Activated naive CD8-positive, alpha-beta T cell treated with anti-CD3 and anti-CD28 coated beads, Interleukin-2, amount 50 U/mL, for 24 hours (primary cell): ENCODE measurements at places on chromosomes 13 and 19.

- H3K4me1 ChIP-seq, result peaks cover 20% of the 10 kb centered on the region
- no peaks in the 10 kb centered on the region for H3K27me3 ChIP-seq
- DNase-seq, result no peak
- peaks cover 37% of the 10 kb centered on the region for H3K36me3 ChIP-seq
Measured at GRCh38 chr19:335072-335471, 9.5 kb downstream of the MIER2 start.

DNA sequence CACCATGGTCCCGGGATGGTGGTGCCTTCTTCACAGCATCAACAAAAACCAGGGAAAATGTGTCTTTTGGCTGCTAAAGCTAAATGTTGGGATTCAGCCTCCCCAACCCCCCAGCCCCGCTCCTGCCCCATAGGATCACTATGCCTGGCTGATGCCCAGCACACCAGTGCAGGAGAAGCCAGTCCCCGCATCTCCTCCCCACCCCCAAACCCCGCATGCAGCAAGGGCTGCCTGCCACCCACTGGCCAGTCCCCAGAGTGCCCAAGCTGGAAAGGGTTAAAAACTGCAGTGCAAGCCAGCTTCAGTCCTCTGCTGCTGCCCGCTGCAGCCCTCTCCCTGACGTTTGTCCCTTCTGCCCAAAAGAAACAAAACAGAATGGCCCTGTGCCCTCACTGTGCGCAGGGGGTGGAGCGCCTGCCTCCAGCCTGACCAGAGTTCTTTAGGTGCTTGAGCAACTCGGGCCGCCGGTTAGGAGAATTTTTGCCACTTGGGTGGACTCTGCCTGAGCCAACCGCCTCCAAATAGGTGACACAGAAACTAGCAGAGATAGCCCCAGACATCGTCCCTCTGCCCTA lies 3.7 kb downstream of the CALM3 start:
- DNase-seq, result no peak
- H3K4me1 ChIP-seq, result peaks cover 52% of the 10 kb centered on the region
- H3K36me3 ChIP-seq, result peaks cover 56% of the 10 kb centered on the region
- H3K27ac ChIP-seq, result no peak overlapping the region
- no peak overlapping the region for H3K4me3 ChIP-seq

DNA sequence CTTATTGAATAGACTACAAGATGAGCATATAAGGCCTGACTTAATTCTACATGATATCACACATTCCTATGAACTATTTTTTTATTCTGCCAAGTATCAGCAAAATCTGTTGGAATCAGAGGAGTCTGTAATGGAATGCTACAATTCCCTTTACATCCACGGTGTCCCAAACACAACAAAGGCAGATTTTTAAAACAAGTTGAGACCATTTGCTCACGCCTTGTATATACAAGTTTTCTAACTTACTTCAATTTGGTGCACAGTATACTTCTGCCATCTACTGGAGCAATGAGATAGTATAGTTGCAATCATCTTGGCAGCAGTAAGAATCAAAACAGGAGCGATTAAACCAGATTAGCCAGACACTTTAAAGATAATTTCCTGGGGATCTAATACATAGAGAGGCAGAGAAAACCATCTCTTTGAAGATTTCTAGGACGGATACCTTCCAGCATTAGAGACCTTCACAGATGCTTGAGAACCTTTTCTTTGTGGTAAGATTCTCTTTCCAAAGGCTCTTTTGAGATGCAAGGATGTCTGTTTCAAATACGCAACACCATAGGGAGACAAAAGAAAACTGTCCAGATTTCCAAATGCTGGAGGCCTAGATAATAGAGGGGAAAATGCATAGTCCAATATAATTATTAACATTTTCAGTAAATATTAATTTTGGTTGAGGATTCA lies 302.0 kb upstream of the MIR17HG start:
- no peaks in the 10 kb centered on the region for H3K36me3 ChIP-seq
- H3K4me3 ChIP-seq, result no peak overlapping the region
- no peak overlapping the region for H3K27ac ChIP-seq

GRCh38 chr13:97977982-97978381 lies 24.5 kb downstream of the IPO5 start:
- H3K4me3 ChIP-seq, result peak overlapping the region; percentile 99
- H3K27me3 ChIP-seq, result no peaks in the 10 kb centered on the region
- H3K36me3 ChIP-seq, result peaks cover 38% of the 10 kb centered on the region
- peaks cover 50% of the 10 kb centered on the region for H3K4me1 ChIP-seq

GRCh38 chr13:26458196-26458749 lies 99.2 kb upstream of the WASF3 start:
- H3K36me3 ChIP-seq, result no peaks in the 10 kb centered on the region
- H3K27me3 ChIP-seq, result peaks cover 13% of the 10 kb centered on the region
- no peak for DNase-seq
- no peak overlapping the region for H3K4me3 ChIP-seq

DNA sequence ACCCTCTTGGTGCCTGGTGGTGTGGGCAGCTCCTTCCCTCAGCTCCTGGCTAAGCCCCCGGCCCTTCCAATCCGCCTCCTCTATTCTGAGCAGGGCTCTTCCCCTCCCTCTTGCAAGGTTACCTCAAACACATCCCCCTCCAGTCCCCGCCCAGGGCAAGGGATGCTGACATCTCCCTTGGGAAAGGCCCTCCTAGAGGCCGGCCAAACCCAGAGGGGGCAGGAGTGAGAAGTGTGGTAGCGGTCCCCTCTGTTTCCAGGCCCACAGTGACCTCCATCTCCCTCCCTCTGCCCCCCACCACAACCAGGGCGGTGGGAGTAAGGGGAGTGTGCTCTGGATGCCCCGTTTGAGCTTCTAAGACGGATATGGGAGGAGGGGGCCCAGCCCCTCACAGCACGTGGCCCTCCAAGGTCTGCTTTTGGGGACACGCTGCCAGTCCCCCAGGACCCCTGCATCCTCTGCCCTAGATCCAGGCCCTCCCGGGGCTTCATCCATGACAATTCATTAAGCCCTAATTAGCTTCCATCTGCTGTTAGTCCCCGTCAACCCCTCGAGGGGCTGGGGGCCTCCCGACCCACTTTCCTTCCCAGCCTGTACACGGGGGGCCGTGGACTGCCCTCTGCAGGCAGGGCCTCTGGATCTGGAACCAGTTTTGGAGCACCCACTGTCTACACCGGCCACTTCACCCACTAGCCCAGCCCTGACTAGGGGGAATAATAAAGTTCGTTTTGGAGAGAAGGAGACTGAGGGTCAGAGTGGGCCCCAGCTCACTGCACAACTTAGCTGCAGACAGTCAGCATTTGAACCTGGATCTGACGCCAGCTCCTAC lies 2.3 kb downstream of the LINGO3 start:
- no peak overlapping the region for H3K27ac ChIP-seq
- peaks cover 54% of the 10 kb centered on the region for H3K27me3 ChIP-seq
- peaks cover 18% of the 10 kb centered on the region for H3K4me1 ChIP-seq
- H3K4me3 ChIP-seq, result no peak overlapping the region

- no peaks in the 10 kb centered on the region for H3K36me3 ChIP-seq
- no peak for DNase-seq
- no peaks in the 10 kb centered on the region for H3K4me1 ChIP-seq
Measured at GRCh38 chr13:69683921-69684686, 423.5 kb upstream of the ATXN8OS start.

DNA sequence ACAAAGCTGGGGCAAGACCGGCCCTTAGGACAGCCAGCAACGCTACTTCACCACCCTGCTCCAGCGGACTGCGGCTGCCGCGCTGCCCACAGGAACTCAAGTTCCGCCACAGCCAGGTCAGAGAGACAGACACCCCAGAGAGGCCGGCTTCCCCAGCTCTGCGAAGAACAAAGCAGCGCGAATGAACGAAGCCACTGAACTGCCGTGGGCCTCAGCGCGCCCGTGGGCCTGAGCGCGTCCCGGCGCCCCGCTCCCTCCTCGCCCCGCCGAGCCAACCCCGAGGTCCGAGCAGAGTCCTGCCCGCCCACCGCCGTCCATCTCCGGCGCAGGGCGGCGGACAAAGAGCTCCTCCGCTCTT lies 158.4 kb downstream of the RNF17 start:
- peak overlapping the region; percentile 92 for H3K4me3 ChIP-seq
- H3K27me3 ChIP-seq, result no peaks in the 10 kb centered on the region
- H3K27ac ChIP-seq, result peak overlapping the region; percentile 88
- H3K4me1 ChIP-seq, result peaks cover 23% of the 10 kb centered on the region
- peaks cover 3% of the 10 kb centered on the region for H3K36me3 ChIP-seq

- no peaks in the 10 kb centered on the region for H3K36me3 ChIP-seq
- no peak for DNase-seq
- H3K27me3 ChIP-seq, result peaks cover 3% of the 10 kb centered on the region
- no peak overlapping the region for H3K4me3 ChIP-seq
Measured at GRCh38 chr13:48808683-48809082, 155.0 kb downstream of the CYSLTR2 start.

DNA sequence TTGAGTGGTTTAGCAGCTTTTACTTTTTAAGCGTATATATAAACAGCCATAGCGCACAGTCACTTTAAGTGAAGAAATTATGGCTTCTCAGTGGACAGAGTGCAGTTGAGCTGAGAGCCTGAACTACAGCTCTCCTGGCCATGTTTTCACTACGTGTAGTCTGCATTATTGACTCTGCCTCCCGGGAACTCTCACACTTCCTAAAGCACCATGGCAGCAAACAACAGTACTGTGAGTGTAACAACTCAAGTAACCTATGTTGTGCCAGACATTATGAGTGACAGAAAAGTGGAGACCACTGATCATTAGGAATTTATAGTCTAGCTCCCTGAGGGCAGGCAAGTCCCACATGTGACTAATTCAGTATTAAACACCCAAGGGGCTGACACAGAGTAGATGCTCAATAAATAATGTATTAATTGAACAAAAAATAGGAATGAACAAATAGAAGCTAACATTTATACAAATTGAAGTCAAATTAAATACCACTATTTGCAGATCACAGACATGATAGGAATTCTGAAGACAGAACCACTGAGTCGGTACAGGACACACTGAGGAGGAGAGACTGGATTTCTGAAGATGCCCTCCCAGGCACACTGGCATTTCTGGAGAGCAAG lies 19.7 kb downstream of the EFNB2 start:
- no peaks in the 10 kb centered on the region for H3K36me3 ChIP-seq
- no peak for DNase-seq

DNA sequence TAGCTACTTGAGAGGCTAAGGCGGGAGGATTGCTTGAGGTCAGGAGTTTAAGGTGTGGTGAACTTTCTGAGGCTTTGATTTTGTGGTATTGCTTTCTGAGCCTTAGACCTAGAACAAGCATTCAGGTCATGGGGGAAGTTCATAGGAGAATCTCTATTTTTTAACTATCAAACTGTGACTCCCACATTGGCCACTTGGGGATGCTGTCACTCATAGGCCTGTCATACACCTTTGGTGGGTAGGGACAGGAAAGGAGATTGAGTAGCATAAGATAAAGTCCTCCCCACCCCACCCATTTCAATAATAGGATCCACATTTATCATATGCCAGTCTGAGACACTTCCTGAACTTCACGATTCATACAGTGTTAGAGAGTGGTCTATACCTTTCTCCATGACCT lies 41.9 kb upstream of the PSG2 start:
- no peak overlapping the region for H3K27ac ChIP-seq
- H3K4me1 ChIP-seq, result no peaks in the 10 kb centered on the region
- peaks cover 1% of the 10 kb centered on the region for H3K36me3 ChIP-seq
- peaks cover 4% of the 10 kb centered on the region for H3K27me3 ChIP-seq
- H3K4me3 ChIP-seq, result no peak overlapping the region

DNA sequence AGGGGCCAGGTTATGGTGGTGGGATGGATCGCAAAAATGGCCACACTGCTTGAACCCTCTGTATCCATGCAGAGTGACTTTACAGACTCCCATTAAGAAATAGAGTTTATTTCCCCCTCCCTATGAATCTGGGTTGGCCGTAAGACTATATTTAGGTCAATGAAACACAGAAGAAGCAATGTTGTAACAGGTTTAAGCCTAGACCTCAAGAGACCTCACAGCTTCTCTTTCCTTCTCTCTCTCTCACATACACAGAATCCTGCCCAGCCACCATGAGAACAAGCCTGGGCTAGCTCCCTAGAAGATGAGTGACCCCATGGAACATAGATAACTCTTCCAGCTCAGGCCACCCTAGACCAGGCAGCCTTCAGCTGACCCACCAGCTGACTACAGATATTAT lies 21.0 kb upstream of the FBL start:
- no peaks in the 10 kb centered on the region for H3K36me3 ChIP-seq
- H3K27ac ChIP-seq, result no peak overlapping the region
- H3K4me1 ChIP-seq, result no peaks in the 10 kb centered on the region
- DNase-seq, result no peak
- no peaks in the 10 kb centered on the region for H3K27me3 ChIP-seq

- H3K27me3 ChIP-seq, result peaks cover 6% of the 10 kb centered on the region
- H3K27ac ChIP-seq, result no peak overlapping the region
- peaks cover 3% of the 10 kb centered on the region for H3K4me1 ChIP-seq
- no peak for DNase-seq
- no peaks in the 10 kb centered on the region for H3K36me3 ChIP-seq
Measured at GRCh38 chr13:102724923-102725322, 30.1 kb upstream of the METTL21C start.

DNA sequence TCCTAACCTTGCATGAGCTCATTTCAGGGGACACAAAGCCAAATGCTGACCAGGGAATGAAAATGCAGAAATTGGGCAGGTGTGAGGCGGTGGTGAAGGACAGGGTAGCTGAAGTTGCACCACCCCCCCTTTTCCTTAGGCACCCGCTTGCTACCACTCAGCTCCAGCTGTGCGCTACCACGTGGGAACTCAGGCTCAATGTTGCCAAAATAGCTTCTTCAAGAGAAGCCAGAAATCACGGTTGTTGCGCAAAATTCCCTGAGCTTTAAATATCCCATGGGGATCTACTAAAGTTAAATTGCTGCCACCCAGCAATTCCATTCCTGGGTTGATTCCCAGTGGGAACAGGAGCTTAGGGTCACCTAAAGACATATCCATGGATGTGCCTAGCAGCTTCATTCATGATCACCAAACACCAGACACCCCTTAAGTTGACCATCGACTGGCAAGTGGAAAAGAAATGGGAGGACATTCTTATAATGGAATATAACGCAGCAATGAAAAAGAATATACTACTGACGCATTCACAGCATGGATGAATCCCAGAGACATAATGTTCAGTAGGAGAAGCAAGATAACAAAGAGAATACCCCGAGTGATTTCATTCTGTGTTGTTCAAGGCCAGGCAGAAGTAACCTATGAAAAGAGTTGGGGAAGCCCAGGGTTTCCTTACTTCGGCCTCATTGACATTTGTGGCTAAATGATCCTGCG lies 12.8 kb upstream of the ADGRL1 start:
- no peak overlapping the region for H3K27ac ChIP-seq
- peaks cover 2% of the 10 kb centered on the region for H3K27me3 ChIP-seq
- no peaks in the 10 kb centered on the region for H3K36me3 ChIP-seq
- no peak overlapping the region for H3K4me3 ChIP-seq
- peaks cover 14% of the 10 kb centered on the region for H3K4me1 ChIP-seq
- no peak for DNase-seq

DNA sequence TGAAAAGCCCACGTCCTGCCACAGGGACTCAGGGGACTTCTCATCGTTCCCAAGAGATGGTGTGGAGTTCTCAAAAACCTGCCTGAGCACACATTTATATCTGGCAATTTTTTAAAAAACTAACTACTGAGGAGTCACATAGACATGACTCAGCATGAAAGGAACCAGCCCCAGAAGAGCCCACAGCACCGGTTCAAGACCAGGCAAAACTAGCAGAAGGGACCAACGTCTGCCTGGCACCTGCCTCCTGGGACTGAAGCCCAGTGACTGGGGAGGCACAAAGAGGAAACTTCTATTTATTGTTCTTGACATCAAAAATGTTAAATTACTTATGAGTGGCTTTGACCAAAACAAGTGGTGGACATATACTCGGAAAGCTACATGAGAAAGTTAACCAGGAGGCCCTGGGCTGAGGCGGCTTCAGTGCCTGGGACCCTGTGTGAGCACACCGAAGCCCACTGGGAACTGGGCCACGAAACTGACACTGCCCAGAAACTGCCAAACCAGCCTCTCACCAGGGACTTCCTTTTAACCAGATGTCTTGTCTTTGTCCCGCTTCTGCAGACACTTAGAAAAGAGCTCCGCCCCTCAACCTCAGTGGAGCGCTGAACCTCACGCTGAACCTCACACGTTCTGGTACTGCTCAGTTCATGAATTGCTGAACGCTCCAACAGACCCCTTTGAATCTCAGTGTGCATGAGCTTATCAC lies 25.7 kb downstream of the C13orf46 start:
- H3K4me3 ChIP-seq, result no peak overlapping the region
- H3K27ac ChIP-seq, result no peak overlapping the region
